ENCODE measurements at places on chromosomes 13 and 19.

DNA sequence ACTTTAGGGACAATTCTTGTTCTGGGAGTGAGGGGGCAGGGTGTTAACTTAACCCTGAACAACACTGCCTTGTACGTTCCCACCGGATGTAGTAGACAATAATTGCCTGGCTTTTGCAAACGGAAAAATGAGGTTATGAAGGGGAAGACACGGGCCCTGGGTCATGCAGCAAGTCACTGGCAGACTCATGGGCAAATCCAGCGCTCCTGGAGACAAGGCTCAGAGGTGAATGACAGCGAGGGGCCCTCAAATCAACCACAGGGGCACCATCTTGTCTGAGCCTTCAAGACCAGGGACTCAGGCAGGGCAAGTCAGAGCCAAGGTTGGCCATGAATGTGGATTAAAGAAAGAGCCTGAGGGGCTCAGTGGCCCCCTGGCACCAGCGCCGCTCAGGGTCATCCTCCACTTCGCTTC lies 2.8 kb downstream of the RASA3 start:
- no peak for DNase-seq

DNA sequence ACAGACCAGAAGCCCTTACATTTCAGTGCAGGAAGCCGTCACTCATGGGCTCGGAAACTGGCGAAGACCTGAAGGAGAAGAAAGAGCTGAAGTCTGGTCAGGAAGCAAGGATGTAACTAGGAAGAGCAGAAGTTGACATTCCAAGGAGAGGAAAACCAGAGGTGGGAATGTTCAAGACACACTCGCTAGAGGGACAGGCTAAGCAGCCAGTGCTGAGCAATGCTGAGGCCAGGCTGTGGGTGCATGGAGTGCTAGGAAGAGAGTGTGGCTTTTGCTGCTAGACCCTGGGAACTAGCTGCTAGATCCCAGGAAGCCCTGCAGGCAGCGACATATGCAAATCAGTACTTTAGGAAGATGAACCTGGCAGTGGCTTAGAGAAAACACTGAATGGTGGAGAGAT lies 12.1 kb upstream of the URAD start:
- DNase-seq = no peak

- DNase-seq = no peak
Observed at GRCh38 chr19:44640518-44640917, 3.2 kb upstream of the PVR start.

GRCh38 chr19:38049105-38049649 lies 142.2 kb downstream of the SIPA1L3 start:
- no peak for DNase-seq

GRCh38 chr13:74770361-74770760 lies 636.2 kb upstream of the KLF12 start:
- no peak for DNase-seq

GRCh38 chr19:49113762-49114629 lies at the start of gene LIN7B:
LIN7B (plus strand) TSS chr19:49114370; CDS start chr19:49114405, 35 bp downstream.
- no peak for DNase-seq

- DNase-seq = peak; percentile 82
Observed at GRCh38 chr13:107867701-107868661, 347.4 kb downstream of the LIG4 start.

GRCh38 chr19:7638802-7639465 lies 2.0 kb downstream of the STXBP2 start:
- no peak for DNase-seq

DNA sequence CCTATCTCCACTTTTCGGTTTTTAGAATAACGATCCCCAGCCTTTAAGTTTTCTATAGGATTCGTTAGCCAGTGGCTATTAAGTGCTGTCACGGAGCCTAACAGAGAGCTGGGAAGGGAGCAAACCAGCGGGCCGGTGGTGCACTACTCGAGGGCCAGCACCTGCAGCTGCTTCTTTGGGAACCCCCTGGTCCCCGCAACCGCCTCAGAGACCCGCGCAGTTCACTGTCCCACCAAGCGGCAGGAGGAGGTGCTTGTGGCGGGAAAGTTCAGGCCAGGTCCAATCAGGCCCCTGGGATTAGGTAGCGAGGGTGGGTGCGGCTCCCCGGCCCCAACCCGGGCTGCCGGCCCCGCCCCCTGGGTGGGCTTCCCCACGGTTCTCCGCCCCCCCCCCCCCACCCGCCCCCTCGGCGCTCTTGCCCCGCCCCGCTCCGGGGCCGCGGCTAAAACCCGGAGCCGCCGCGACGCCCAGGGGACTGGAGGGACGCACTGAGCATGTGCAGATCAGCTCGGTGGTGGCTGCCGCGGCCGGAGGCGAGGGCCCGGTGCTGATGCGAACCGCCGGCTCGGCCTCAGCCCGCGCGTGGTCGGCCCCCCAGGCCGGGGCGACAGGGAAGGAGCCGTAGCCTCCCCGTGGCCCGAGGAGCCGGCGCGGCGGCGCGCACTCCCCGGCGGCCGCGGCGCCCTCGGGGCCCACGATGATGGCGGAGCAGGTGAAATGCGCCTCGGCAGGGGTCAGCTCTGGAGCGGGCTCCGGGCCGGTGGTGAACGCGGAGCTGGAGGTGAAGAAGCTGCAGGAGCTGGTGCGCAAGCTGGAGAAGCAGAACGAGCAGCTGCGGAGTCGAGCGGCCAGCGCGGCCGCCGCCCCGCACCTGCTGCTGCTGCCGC lies at the start of gene SLAIN1:
Gene SLAIN1 (plus strand): TSS at position 471 of the 887 bp plus-strand sequence. CDS start 227 bp downstream, at position 698.
- DNase-seq = peak; percentile 95
